Islet precursor cell (in vitro differentiated cells): ENCODE measurements at places on chromosomes 16 and 17.

GRCh38 chr17:75517297-75517865, 1.1 kb downstream of the TSEN54 start:
- DNase-seq = no peak

DNA sequence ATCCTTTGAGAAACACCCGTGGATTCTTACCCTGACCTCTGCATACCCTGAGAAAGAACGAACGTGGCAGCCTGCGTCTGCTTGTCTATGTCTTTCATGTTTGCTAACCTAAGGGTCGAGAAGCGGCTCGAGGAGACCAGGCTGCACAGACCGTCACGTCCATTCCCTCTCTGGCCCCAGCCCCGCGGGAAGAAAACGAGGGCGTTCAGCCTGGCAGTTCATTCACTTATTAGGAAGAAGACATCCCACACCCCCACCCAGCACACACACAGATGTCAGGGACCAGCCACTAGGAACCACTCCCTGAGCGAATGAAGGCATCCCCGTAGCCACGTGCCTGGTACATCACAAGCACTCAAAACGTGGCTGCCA, 655 bp upstream of the MTHFSD start:
- no peak for DNase-seq

GRCh38 chr17:71237903-71238538, 882.8 kb upstream of the SOX9 start:
- no peak for DNase-seq

GRCh38 chr16:83550183-83550569, 257.6 kb upstream of the HSBP1 start:
- no peak for DNase-seq

GRCh38 chr17:61385577-61386236, 13.9 kb upstream of the TBX2 start:
- no peak for DNase-seq

DNA sequence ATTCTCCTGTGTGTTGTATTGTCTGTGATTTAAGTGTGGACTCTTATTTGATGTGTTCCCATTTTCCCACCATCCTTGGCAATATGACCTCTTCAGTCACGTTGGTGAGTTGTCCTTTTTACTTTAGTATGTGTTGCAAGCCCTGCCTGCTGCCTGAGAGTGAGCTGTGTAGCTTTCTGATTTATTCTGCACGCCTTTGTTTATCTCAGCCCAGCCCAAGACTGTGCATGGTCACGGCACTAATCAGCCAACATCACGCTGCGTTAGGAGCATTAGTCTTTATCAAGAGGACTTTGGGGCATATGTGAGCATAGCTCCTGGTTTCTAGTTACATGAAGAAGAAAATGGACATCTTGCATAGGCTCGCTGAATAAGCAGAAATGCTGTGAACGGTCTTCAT, 6.0 kb downstream of the TOM1L1 start:
- DNase-seq = no peak

DNA sequence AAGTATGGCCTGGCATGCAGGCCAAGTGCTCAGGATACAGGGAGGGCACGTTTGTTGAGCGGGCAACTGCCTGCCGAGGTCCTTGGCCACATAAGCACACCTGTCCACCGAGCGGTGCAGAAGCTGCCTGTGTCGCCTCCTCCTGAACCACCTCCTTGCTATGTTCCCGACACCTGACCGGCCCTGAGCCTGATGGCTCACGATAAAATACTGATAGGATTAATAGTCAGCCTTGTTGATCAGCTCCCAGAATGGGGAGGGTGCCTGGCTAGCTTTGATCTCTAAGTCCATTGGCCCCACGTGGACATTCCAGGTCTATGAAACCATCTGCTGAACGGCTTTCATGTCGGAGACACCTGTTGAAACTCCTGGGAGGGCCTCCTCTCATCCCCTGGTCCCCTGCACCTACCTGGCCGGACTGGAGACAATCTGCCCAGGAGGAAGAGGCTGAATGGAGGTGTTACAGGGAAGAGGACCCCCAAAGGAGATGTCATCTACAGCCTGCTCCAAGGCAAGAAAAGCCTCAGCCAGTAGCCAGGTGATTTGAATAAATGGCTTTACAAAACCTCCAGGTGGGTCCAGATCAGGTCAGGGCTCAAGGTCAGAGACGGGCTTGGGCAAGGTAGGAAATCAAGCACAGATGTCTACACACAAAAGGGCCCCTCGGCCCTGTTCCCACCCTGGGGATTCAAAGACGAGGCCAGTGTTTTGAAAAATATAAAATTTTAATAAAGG, 33.4 kb downstream of the AXIN2 start:
- peak; percentile 61 for DNase-seq

GRCh38 chr16:30524575-30525568, 1.5 kb downstream of the ZNF768 start:
- DNase-seq = no peak

- no peak for DNase-seq
These were observed 3.5 kb downstream of the CTRL start for GRCh38 chr16:67928147-67928546.

- peak; percentile 31 for DNase-seq
These were observed 374.6 kb upstream of the ASIC2 start for GRCh38 chr17:33667671-33668070.

- DNase-seq = no peak
These were observed 111.7 kb downstream of the TANGO6 start for GRCh38 chr16:68954911-68955635.

DNA sequence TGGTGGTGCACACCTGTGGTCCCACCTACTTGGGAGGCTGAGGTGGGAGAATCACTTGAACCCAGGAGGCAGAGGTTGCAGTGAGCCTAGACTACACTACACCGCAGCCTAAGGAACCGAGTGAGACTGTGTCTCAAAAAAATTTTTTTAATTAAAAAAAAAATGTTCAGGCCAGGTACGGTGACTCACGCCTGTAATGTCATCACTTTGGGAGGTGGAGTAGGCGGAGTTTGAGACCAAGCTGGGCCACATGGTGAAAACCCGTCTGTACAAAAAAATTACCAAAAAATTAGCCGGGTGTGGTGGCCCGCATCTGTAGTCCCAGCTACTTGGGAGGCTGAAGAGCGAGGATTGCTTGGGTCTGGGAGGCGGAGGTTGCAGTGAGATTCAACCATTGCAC, 3.6 kb upstream of the FAM222B start:
- DNase-seq = no peak

GRCh38 chr16:19329932-19330331, 44.4 kb downstream of the CLEC19A start:
- DNase-seq = peak; percentile 81

DNA sequence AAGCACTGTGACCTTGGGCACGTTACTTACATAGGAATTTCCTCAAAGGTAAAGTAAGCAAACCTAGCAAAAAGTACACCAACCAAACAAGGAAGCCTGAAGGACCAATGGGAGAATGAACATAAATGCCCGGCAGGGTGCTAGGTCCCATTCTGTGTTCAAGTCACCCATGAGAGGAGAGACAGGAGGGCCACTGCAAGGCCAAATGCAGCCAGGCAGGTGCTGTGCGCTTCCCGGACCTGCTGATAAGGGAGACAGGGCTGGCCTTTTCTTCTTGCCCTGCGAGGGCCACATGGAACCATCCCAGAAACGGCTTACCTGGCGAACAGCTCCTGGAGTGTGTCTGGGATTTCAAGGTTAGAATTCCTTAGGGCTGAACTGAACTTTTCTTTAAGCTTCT, 69.0 kb downstream of the GTF3C1 start:
- no peak for DNase-seq

GRCh38 chr16:10945065-10945787, 862 bp downstream of the CLEC16A start:
- no peak for DNase-seq

DNA sequence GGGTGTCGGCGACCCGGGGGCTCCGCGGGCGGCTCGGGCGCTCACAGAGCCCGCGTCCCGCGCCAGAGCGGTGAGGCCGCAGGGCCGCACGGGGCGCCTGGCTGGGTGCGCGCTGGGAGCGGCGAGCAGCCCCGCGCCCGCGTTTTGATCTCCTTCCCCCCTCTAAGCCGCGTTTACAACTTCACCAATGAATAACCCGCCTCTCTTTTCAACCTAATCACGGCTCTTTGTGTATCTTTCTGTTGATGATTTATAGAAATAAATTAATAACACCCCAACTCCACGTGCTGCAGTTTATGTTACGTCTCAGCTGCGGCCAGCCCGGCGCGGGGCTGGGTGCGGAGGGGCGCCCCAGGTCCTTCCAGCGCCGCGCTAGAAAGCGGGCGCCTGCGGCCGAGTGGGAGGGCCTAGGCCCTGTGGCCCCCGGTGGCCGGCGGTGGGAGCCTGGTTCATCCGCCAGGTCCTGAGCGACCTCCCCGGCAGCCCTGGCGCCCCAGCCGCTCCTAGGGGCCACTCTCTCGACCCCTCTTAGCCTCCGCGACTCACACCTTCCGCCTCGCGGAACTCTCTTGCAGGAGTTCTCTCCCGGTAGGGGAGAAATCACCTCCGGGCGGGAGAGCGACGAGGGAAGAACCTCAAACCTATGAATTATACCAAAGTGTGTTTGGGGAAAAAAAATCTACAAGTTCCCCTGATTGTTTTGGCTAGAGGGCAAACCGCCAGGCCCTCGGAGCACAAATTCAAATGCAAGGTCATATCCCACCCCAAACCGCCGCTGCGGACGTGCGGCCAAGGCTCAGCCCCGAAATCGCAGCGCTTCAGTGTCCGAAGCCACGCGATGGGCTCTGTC, 1.9 kb downstream of the HNF1B start:
- no peak for DNase-seq

GRCh38 chr16:30004811-30005242, 6.0 kb downstream of the DOC2A start:
- no peak for DNase-seq

GRCh38 chr16:68642436-68643101, 2.5 kb upstream of the CDH3 start:
- peak; percentile 97 for DNase-seq

- no peak for DNase-seq
These were observed 592.3 kb downstream of the TMEM114 start for GRCh38 chr16:7997966-7998365.

DNA sequence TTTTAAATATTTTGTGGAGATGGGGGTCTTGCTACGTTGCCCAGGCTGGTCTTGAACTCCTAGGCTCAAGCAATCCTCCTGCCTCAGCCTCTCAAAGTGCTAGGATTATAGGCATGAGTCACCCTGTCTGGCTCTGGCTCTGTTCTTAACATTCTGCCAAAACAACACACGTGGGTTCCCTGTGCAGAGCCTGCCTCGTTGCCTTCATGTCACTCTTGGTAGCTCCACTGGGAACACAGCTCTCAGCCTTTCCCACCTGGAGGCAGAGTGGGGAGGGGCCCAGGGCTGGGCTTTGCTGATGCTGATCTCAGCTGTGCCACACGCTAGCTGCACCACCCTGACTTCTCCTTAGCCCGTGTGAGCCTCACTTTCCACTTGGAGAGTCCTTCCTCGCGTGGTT, 19.3 kb downstream of the CRISPLD2 start:
- peak; percentile 73 for DNase-seq

- DNase-seq = peak; percentile 82
These were observed at the start of gene CES1 for GRCh38 chr16:55832773-55833691. Gene CES1 (minus strand): TSS chr16:55833096. CDS start chr16:55833055, 41 bp downstream.

DNA sequence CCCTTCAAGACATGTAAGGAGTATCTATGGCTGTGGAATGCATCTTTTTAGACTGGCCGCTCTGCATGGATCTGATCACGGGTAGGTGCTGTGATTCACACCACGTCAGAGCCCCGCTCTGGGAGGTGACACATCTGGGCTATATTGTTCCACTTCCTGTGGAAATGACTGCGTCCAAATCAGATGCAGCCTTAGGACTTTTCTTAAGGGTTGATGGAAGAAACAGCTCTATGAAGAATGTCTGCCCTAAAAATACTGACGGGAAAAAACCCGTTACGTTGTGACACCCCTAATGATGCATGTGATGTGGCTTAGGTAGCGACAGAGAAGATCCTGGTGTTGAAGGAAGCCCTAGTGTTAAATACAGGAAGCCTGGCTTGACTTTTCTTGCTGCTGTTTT, 12.2 kb downstream of the BANP start:
- DNase-seq = peak; percentile 46
